Stimulated activated CD8-positive, alpha-beta memory T cell treated with anti-CD3 and anti-CD28 coated beads, Interleukin-7, amount 100 ng/mL, for 1 hour (primary cell): ENCODE measurements at places on chromosomes 16 and 17.

DNA sequence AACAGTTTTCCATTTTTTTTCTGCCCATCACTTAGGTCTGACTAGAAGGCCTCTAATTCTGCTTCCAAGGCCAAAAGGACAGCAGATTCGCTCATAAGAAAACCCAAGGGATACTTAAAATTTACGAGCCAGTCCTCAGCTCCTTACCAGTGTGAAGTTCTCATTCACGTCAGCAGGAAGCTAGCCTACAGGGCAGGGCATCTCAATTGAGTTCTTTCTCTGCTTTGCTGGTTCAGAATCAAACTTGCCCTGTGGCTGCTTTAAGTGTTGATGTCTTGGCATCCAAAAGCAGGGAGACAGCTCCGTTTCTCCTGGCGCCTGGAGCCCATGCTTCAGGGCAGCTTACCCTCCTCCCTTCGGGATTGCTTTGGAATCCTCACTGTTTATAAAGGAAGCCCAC is 136.0 kb downstream of the ANKFN1 start:
- DNase-seq, result no peak

- no peak for DNase-seq
Observed at GRCh38 chr17:63494300-63494928, 17.6 kb downstream of the ACE start.

DNA sequence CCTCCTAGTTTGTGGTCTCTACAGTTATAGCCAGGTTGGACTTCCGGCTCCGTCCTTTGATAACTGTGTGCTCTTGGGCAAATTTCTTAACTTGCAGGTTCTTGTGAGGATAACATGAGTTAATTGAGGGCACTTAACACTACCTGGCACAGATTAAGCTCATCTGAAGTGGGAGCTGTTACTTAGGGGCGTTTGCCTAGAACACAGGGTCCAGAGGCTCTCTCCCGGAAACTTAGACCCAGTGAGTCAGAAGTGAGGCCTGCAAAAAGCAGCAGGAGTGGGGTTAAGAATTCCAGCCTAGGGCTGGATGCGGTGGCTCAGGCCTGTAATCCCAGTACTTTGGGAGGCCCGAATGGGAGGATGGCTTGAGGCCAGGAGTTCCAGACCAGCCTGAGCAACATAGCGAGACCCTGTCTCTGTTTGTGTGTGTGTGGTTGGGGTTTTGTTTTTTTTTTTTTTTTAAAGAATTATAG is 1.4 kb downstream of the MVP start:
- DNase-seq, result no peak

DNA sequence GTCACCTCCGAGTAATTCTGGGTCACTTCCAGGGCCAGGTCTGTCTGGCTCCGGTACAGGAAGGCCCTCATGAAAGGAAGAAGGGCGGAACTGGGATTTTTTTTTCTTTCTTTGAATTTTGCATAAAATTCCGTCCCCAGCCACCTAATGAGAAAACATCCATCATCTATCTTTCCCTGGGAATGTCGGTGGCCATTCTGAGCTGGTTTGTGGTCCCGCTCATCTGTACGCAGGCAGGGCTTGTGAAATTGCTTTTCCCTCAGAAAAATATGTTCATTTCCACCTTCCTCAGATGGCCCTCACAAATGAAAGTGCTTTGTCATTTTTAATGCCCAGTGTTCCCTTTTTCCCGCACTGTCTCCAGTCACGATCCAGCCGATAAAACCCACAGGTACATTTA is 353.0 kb upstream of the ZFHX3 start:
- DNase-seq, result no peak

DNA sequence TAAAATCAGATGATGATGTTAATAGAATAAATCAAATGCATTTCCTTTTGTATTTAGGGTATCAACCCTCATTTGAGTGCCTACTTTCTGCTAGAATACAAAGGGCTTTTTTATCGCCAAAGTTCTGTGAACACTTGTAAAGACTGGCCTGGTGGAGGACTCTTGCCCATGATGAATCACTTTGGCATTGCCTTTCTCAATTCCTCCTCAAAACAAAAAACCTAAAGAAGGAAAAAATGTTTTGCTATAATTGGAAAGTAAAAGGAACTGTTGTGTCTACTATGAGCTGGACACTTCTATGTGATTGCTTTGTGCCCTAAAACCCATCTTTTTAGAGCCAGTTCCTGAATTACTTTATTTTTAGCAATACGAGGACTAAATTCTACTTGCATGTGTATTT is 13.0 kb upstream of the DHRS11 start:
- DNase-seq, result no peak

- DNase-seq, result no peak
Observed at GRCh38 chr17:45393411-45393810, 39.3 kb downstream of the ARHGAP27 start.

DNA sequence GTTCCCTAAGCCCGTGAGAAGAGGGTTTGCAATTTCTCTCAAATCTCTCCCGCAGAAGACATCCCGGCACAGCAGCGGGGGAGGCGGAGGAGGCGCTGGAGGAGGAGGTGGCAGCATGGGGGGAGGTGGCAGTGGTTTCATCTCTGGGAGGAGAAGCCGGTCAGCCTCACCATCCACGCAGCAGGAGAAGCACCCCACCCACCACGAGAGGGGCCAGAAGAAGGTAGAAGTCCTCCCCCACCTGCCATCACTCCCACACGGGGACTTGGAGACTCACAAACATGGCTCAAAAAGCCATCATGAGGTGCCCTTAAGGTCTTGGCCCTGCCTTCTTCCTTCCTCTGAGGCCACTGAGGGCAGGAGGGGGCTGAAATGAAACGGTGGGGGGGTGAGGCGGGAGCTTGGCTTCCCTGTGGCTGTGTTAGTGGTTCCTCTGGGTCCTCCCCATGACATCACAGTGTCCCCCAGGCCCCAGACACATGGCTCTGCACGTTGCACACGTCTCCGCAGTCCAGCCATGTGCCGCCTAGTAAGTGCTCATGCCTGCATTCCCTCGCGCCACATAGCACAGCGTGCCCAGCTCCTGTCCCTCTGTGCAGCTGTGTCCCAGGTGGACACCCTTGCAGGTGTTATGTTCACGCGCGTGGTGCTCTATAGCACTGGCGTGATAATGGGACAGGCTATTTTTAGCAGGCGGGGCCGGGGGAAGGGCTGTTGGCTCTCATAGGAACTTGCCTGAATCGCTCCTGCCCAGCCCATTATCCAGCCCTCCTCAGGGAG is 6.9 kb downstream of the MLLT6 start:
- DNase-seq, result no peak

DNA sequence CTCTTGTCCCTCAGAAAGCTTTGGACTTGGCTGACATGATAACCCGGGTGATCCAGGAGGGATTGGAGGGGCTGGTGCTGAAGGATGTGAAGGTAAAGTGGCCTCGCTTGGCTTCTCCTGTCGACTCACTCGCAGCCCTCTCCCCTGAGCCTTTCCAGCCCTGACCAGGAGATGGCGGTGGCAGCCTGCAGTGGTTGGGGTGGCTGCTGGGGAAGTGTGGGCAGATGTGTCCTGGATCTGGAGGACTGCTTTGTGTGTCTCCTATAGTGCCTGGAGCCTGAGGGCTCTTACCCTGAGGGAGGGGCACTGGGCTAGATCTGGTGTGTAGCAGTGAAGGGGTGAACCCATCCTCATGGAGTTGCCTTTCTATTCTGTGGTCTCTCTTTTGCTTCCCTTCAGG is 17.9 kb downstream of the LIG3 start:
- DNase-seq, result peak; percentile 65

GRCh38 chr16:13999071-13999894 is 71.8 kb upstream of the MRTFB start:
- no peak for DNase-seq

GRCh38 chr17:47305302-47305923 is 18.3 kb upstream of the EFCAB13 start:
- no peak for DNase-seq

DNA sequence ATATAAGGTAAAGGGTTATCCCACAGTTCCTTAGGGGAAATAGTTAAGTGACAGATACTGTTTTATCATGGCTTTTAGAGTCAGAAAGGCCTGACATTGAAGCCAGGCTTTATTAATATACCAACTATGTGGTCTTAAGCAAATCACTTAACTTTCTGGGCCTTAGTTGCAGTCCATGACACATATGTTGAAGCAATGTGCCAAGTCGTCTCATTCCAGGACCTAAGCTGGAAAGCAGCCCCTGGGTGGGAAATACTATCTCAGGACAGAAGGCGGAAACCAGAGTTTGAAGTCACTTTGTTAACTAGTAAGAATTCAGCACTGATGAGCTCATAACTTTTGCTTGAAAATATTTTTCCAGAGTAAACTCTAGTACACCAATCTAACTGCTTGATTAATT is 80.0 kb downstream of the USP32 start:
- no peak for DNase-seq

DNA sequence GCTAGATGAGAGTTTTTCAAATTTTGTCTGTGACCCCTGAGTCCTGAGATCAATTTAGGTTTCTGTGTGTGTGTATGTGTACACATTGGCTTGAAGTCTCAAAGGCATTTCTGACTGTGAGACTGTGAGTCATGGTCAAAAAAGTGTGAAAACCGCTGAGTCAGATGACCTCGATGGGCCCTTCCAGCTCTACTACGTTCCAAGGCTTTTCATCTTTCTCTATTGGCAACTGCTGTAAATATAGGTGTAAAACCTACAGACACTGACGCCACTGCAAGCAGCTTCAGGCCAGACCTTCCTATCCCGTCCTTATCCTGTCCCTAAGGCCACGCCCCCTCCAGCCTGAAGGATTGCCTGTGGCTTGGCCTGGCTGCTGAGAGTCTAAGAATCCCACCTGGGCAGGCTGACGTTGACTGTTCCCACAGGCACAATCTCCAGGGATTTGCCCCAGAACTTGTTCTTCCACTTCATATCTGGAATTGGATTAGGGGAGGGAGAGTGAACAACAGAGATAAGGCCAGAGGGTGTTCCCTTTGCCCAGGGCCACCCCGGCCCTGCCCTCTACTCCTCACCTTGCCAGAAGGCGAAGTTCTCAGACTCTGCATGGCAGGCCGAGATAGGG is 11.3 kb downstream of the OSBPL7 start:
- no peak for DNase-seq

- no peak for DNase-seq
Observed at GRCh38 chr16:52366983-52367382, 180.0 kb downstream of the TOX3 start.

DNA sequence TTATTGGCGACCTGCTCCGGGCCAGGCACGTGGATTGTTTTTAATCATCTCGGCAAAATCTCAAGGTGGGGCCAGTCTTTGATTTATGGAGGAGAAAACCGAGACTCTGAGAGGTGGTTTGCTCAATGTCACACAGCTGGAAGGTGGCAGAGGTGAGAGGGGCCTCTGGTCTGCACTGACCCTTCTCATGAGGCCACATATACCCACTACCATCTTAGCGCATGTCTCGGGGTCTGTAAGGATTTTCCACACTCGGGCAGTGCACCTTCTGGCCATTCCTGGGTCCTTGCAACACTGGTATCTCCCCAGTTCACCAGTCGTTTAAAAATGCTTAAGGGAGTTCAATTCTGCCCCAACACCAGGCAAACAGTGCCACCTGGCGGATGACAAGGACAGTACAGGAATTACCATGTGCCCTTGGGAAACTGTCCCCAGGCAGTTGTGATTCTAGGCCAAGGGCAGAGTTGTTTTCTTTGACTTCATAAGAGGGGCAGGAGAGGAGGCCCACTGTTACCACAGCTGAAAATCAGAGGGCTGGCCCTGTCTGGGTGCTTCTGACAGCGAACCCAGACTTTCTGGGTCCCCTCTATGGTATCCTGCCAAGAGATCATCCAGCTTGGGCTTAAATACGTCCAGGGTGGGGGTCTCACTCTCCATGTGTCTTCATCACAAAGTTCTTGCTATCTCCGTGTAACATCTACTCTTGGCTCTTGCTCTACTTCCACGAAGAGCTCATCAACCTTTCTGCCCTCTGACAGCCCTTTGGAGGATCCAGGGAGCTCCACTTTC is 39.4 kb upstream of the RAI1 start:
- DNase-seq, result peak; percentile 59

GRCh38 chr17:59899099-59899498 is 6.2 kb downstream of the RPS6KB1 start:
- no peak for DNase-seq

GRCh38 chr17:43992641-43993040 is 11.8 kb upstream of the NAGS start:
- DNase-seq, result no peak

- no peak for DNase-seq
Observed at GRCh38 chr17:72294487-72294893, 173.7 kb downstream of the SOX9 start.

GRCh38 chr17:38628441-38628840 is 22.7 kb upstream of the SRCIN1 start:
- no peak for DNase-seq

GRCh38 chr16:84068783-84069462 is 26.3 kb upstream of the SLC38A8 start:
- DNase-seq, result no peak

DNA sequence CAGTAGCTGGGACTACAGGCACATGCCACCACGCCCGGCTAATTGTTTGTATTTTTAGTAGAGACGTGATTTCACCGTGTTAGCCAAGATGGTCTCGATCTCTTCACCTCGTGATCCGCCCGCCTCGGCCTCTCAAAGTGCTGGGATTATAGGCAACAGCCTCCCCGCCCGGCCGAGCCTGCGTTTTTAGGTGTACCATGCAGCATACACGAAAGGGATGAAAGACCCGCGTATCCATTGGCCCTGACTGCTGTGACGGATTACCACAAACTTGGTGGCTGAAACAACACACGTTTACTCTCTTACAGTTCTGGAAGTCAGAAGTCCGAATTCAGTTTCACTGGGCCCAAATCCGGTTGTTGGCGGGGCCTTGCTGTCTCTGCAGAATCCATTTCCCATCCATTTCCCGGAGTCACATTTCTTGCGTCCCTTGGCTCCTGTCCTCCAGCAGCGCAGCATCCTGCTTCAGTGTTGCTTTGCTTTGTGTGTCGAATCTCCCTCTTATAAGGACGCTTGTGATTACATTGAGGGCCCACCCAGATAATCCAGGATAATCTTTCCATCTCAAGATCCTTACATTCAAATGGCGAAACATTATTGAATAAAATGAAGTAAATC is 8.3 kb upstream of the GUCY2D start:
- DNase-seq, result no peak

- no peak for DNase-seq
Observed at GRCh38 chr17:30376621-30377452, 1.9 kb upstream of the CPD start.

DNA sequence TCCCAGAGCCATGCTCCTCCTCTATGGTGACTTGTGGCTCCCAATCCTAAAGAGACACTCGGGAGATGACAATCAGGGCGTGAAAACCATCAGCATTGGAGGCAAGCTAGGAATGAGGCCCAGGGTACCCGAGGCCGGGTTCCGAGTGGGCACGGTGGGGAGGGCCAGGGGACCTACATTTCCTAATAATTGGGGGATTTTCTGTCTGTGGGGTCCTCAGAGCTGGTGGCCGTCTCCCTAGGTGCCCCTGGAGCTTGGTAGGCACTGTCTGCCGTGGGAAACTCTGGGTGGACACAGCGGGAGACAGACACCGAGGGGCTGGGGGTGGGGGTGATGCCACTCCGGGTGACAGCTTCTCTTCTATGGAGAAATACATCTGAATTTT is 312.5 kb upstream of the TNRC6C start:
- no peak for DNase-seq

DNA sequence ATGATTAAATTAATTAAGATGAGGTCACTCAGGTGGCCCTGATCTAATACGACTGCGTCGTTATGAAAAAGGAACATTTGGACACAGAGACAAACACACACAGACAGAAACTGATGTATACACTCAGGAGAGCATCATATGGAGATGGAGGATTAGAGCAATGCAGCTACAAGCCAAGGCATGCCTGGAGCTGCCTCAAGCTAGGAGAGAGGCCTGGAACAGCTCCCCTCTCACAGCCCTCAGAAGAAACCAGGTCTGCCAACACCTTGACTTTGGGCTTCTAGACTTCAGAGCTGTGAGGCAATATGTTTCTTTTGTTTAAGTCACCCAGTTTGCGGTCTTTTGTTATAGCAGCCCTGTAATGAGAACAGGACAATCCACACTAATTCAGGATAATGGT is 318.9 kb downstream of the HS3ST3B1 start:
- no peak for DNase-seq
